SJSA1 (cell line): ENCODE measurements at places on chromosomes 1 and 21.

- no peaks in the 10 kb centered on the region for H3K36me3 ChIP-seq
- H3K4me3 ChIP-seq, result no peak overlapping the region
These were observed 23.4 kb upstream of the ABCG1 start for GRCh38 chr21:42195378-42196031.

- H3K27me3 ChIP-seq, result no peaks in the 10 kb centered on the region
- 0 out of 2 replicates have a peak within 1 kb of the TSS, but pooled peaks have one; percentile 44 for H3K27ac ChIP-seq
- DNase-seq, result peak; percentile 85
- H3K4me3 ChIP-seq, result peak within 1 kb of the TSS; percentile 90
- H3K36me3 ChIP-seq, result peaks cover 6% of the 10 kb centered on the region; the same call in 1 of the 2 replicates
These were observed at the start of gene RAB3B for GRCh38 chr1:51990478-51990965. Gene RAB3B (minus strand): TSS chr1:51990700. CDS start chr1:51977117, 13,583 bp downstream.

- H3K27ac ChIP-seq, result no peak overlapping the region
- H3K36me3 ChIP-seq, result no peaks in the 10 kb centered on the region
- H3K27me3 ChIP-seq, result peaks cover 11% of the 10 kb centered on the region
These were observed 81.7 kb upstream of the WNT4 start for GRCh38 chr1:22224631-22225030.

DNA sequence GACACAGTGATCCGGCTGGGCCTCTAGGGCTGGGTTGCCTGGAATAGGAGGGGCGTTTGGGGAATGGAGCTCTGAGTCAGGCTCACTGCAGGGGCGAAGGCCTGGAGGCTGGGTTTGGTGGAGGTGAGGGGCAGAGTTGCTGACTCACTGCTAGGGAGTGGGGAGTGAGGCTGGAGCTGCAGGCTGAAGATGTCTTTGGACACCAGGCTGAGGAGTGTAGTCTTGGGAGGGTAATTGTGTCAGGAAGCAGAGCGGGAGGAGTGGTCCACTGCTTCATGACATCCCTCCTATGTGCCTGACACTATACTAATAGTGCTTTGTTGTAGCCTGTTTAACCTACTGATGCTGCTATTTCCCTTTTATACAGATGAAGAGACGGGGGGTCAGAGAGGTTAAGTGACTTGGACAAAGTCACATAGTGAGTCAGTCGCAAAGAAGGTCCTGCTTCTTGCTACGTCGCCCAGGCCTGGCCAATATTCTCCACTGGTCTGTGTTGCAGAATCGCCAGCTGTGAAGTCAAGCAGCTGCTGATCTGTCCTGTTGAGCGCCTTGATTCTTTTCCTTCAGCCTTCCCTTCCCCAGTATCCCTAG, 13.6 kb downstream of the ACTL8 start:
- peaks cover 7% of the 10 kb centered on the region; the same call in 1 of the 2 replicates for H3K27me3 ChIP-seq
- DNase-seq, result peak; percentile 52
- no peak overlapping the region for H3K27ac ChIP-seq
- H3K36me3 ChIP-seq, result no peaks in the 10 kb centered on the region
- no peak overlapping the region for H3K4me3 ChIP-seq

DNA sequence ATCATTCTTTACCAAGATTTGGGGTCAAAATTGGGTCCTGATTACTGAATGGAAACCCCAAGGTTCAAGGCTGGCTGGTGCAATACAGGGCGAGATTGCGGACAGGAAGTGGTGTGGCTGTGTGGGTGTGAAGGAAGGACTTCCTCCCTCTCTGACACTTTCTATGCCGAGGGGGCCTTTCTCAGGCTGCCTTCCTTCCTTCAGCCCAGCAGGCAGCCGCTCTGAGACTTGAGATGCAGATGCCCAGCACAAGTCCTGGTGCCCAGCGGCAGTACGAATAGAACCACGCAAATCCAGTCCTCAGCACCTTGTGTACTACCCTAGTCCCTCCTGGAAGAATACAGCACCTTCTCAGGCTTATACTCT, 16.3 kb downstream of the BATF3 start:
- no peak for DNase-seq
- no peak overlapping the region for H3K27ac ChIP-seq
- H3K27me3 ChIP-seq, result no peaks in the 10 kb centered on the region
- no peaks in the 10 kb centered on the region for H3K4me1 ChIP-seq
- no peaks in the 10 kb centered on the region for H3K36me3 ChIP-seq

GRCh38 chr1:42146626-42147320, 6.4 kb upstream of the GUCA2B start:
- H3K27me3 ChIP-seq, result peaks cover 51% of the 10 kb centered on the region
- no peaks in the 10 kb centered on the region for H3K36me3 ChIP-seq
- no peak overlapping the region for H3K27ac ChIP-seq
- no peak overlapping the region for H3K4me3 ChIP-seq

DNA sequence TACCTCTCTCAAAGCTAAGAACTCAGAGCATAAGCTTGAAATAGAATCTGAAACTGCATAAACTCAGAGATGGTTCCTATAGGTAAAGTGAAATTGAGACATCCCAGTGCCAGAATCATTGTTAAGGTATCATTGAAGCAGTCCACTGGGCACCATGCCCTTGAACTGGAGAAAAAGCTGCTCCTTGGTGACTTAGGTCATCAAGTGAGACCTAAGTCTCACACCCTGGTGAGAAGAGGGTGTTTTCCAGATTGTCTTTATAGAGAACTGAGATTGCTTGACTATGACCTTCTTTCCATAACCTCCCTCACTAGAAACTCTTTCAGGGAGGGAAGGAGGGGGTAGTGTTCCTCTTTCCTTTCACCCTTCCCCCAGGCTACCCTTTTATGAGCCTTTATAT, 9.4 kb upstream of the ATP6V1G3 start:
- H3K36me3 ChIP-seq, result no peaks in the 10 kb centered on the region
- no peak for DNase-seq
- H3K27me3 ChIP-seq, result no peaks in the 10 kb centered on the region
- no peak overlapping the region for H3K4me3 ChIP-seq
- no peaks in the 10 kb centered on the region for H3K4me1 ChIP-seq
- H3K27ac ChIP-seq, result no peak overlapping the region

DNA sequence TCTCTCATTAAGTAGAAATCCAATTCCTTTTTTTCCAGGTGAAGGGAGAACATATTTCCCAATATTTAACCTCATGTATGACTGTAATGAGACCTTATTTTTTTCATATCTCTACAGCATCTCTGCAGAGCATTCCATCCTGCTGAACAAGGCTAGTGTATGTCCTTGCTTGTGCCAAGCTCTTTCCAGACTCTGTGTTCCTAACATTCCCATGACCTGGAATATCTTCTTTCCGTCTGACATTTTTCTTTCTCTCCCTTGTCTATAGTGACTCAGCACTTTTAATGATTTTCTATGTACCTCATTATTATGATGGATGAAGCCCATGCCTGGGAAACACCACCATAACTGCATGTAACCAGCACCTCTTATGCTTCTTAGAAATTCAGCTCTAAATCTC, 278.3 kb upstream of the NRIP1 start:
- no peak overlapping the region for H3K27ac ChIP-seq
- H3K36me3 ChIP-seq, result no peaks in the 10 kb centered on the region
- H3K4me1 ChIP-seq, result no peaks in the 10 kb centered on the region
- H3K4me3 ChIP-seq, result no peak overlapping the region
- DNase-seq, result no peak
- no peaks in the 10 kb centered on the region for H3K27me3 ChIP-seq

GRCh38 chr1:156488566-156489165, 11.9 kb downstream of the MEF2D start:
- no peaks in the 10 kb centered on the region for H3K27me3 ChIP-seq
- no peak for DNase-seq
- H3K36me3 ChIP-seq, result peaks cover 15% of the 10 kb centered on the region; the same call in 1 of the 2 replicates
- H3K4me1 ChIP-seq, result peaks cover 27% of the 10 kb centered on the region
- H3K4me3 ChIP-seq, result no peak overlapping the region

DNA sequence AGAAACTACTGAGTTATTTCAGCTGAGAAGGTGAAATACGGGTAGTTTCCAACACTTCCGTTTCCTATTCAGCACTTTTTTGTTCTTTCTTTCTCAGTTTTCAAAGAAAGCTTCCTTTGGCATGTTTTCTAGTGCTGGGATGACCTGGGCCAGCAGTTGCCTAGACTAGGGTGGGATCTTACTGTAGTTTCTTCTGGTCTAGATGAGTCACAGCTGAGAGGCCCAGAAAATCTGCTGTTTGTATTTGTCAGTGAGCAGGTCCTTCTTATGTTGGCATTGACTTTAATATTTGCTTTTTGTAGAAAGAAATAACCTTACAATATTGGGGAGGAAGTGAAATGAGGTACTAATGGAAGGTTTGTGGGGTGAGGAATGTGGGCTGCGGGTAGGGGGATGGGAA, 22.2 kb downstream of the C1orf21 start:
- H3K27me3 ChIP-seq, result no peaks in the 10 kb centered on the region
- peaks cover 14% of the 10 kb centered on the region for H3K4me1 ChIP-seq
- H3K36me3 ChIP-seq, result no peaks in the 10 kb centered on the region
- no peak overlapping the region for H3K27ac ChIP-seq
- no peak overlapping the region for H3K4me3 ChIP-seq
- no peak for DNase-seq

DNA sequence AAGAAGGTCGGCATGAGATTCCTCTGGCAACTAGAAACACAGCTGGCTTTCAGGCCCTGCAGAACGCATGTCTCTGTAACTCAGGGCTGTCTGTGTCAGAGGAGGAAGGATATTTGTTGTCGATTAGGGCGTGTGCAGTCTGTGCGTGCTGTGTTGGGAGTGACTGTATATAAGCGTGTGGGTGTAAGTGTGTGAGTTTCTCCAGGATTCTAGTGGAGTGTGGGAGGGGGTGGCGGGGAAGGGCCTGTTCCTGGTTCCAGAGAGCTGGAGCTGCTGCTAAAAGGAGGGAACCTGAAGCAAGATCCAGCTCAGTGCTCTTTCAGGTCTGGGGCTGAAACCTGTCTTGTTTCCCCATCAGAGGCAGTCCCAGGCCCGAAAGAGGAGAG, 74.3 kb downstream of the SLC16A1 start:
- no peak overlapping the region for H3K27ac ChIP-seq
- H3K4me3 ChIP-seq, result no peak overlapping the region
- no peaks in the 10 kb centered on the region for H3K27me3 ChIP-seq
- no peaks in the 10 kb centered on the region for H3K36me3 ChIP-seq

- peak overlapping the region; percentile 38 for H3K4me3 ChIP-seq
- H3K36me3 ChIP-seq, result no peaks in the 10 kb centered on the region
- no peak overlapping the region for H3K27ac ChIP-seq
- peak; percentile 73 for DNase-seq
- H3K4me1 ChIP-seq, result no peaks in the 10 kb centered on the region; the same call in none of the 2 replicates
These were observed 1.0 kb upstream of the DIRAS3 start for GRCh38 chr1:68051475-68051874.

DNA sequence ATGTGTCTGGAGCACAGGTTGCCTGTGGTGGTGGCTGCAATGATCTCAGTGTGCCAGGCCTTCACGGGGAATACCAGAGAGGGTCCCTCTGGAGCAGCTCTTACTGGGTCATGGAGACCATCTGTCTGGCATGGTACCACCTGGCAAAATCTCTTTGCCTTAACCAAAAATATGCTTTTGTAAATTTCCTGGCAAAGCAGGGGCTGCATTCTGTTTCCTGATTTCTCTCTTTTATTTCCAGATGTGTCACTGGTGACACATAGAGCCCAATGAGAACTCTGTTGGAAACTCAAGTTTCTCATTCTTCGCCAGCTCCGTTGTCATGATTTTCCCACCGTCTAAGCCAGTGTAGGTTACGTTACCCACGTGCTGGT, 136.5 kb downstream of the FGGY start:
- no peaks in the 10 kb centered on the region for H3K36me3 ChIP-seq
- peak; percentile 47 for DNase-seq
- H3K4me1 ChIP-seq, result peaks cover 44% of the 10 kb centered on the region

GRCh38 chr21:31136891-31137290, 98.6 kb upstream of the KRTAP19-8 start:
- peaks cover 29% of the 10 kb centered on the region for H3K4me1 ChIP-seq
- no peak overlapping the region for H3K27ac ChIP-seq
- no peaks in the 10 kb centered on the region for H3K36me3 ChIP-seq

DNA sequence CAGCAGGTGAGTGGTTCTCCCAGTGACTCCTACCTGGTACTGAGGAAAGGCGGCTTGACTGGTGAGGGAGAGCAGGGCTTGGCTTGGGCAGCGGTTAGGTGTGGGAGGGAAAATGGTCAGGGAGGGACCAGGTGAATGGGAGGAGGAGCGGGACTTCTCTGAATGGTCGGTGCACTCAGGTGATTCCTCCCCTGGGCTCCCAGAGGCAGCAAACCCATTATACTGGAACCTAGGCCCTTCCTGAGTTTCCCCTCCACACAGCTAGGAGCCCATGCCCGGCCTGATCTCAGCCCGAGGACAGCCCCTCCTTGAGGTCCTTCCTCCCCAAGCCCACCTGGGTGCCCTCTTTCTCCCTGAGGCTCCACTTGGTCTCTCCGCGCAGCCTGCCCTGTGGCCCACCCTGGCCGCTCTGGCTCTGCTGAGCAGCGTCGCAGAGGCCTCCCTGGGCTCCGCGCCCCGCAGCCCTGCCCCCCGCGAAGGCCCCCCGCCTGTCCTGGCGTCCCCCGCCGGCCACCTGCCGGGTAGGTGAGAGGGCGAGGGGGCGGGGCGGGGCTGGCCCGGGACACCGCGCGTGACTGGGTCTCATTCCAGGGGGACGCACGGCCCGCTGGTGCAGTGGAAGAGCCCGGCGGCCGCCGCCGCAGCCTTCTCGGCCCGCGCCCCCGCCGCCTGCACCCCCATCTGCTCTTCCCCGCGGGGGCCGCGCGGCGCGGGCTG, 2.3 kb downstream of the ARTN start:
- H3K27me3 ChIP-seq, result no peaks in the 10 kb centered on the region
- H3K36me3 ChIP-seq, result no peaks in the 10 kb centered on the region
- peaks cover 46% of the 10 kb centered on the region for H3K4me1 ChIP-seq
- H3K4me3 ChIP-seq, result peak overlapping the region; percentile 21
- H3K27ac ChIP-seq, result no peak overlapping the region

DNA sequence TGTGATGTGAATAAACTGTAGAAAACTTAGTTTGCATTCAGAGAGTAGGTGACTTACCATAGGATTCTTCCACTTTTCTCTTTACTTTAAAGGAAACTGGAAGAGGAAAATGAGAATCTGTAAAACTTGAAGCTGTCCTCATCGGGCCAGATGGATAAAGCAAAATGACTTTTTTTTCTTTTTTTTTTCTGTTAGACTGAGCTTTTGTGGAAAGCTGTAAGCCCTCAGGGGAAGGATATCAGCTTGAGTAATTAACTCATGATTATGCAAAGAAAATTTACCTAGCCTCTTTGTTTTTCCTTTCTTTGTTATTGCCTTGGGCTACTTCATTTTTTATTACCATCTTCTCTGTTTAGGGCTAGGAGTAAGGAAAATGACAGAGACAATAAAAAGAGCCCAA, 53.4 kb downstream of the DPH5 start:
- H3K36me3 ChIP-seq, result peaks cover 24% of the 10 kb centered on the region
- peaks cover 5% of the 10 kb centered on the region for H3K4me1 ChIP-seq
- no peak for DNase-seq
- no peak overlapping the region for H3K27ac ChIP-seq

- H3K27ac ChIP-seq, result peak overlapping the region; percentile 65
- no peaks in the 10 kb centered on the region for H3K27me3 ChIP-seq
- no peaks in the 10 kb centered on the region for H3K36me3 ChIP-seq
- peaks cover 61% of the 10 kb centered on the region for H3K4me1 ChIP-seq
- DNase-seq, result peak; percentile 92
These were observed 56.6 kb upstream of the RPL11 start for GRCh38 chr1:23634840-23635651.

GRCh38 chr1:31944205-31945089, 6.3 kb upstream of the PTP4A2 start:
- peaks cover 19% of the 10 kb centered on the region for H3K4me1 ChIP-seq
- no peaks in the 10 kb centered on the region for H3K36me3 ChIP-seq
- no peak overlapping the region for H3K4me3 ChIP-seq
- no peaks in the 10 kb centered on the region for H3K27me3 ChIP-seq
- DNase-seq, result no peak
